ENCODE measurements at places on chromosomes 13 and 19.

DNA sequence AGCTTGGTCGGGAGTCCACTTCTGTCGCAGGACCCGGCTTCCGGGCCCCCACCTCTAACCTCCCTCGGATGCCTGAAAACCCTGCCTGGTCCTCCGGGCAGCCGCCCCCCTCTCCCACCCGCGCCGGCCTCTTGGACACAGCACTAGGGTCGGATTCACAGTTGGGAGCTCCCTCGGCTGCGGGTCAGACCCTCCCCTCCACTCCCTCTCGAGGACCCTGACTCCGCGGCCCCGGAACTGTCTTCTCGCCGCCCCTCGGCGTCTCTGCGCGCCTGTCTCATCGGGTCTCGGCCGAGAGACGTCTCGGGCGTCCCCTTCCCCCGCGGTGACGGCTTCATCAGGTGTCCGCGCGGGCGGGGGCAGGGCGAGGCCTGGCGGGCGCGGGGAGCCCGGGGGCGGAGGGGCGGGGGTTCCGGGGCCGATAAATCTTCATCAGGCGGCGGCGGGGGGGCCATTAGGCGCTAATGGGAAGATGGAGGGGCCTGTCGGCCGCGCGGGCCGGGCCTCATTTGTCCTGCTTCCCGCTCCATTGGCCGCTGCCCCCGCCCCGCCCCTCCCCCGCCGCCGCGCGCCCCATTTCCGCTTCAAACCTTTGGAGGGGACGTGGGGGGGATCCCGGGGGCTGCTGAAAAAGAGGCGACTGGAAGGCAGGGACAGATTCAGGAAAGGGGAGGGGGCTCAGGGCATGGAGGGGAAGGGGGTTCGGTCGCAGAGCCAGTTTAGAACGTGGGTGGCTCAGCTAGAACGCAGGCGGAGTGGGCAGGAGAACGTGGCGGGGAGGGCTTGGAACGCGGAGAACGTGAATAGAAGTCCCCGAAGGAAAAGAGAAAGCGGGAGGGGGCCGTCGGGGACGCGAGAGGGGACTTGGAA lies 11.8 kb upstream of the ERFL start:
- DNase-seq: peak; percentile 41

DNA sequence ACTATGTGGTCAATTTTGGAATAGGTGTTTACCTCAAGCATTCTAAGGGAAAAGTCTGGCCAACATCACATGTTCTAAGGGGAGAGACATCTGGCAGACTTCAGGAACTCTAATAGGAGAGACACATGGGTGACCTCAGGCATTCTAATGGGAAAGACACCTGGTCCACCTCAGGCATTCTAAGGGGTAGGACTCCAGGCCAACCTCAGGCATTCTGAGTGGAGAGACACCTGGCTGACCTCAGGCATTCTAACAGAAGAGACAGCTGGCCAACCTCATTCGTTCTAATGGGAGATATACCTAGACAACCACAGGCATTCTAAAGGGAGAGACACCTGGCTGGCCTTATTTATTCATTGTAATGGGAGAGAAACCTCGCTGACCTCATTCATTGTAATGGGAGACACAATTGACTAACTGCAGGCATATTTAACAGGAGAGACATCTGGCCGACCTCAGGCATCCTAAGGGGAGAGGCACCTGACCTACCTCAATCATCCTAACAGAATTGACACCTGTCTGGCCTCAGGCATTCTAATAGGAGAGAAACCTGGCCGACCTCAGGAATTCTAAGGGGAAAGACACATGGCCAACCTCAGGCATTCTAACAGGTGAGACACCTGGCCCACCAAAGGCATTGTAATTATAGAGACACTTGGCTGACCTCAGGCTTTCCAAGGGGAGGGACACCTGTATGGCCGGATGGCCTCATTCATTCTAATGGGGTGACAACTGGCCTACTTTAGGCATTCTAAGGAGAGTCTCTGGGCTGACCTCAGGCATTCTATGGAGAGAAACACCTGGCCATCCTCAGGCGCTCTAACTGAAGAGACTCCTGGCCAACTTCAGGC lies 1346.8 kb downstream of the UQCRFS1 start:
- no peak for DNase-seq

DNA sequence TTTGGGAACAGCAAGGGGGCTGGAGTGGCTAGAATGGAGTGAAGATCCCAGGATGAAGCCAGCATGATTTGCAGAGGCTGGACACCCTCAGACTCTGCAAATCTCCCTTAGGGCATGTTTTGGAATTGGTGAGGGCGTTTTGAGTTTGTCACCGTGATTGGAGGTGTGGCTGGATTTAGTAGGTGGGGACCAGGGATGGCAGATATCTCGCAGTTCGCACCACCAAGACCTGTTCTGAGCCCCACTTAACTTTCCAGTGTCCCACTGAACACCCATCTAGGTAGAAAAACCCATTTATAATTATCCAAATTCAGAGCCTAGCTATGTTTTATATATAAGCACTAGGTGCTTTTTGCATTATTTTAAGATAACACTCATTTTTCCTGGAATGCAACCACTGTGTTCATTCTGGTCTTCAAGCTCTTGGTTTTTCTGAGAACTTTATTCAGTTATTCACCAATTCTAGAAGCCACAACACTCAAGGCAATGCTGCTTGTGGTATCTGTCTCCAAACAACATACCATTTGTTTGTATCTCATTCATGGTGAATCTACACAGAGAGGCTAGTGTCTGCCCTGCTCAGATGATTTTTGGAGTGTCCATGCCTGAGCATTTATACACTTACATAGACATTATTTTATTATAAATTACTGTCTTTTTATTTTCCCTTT lies 3.0 kb upstream of the NANOS2 start:
- DNase-seq: no peak

- DNase-seq: no peak
These were observed 622 bp upstream of the VSTM2B start for GRCh38 chr19:29524912-29525831.

DNA sequence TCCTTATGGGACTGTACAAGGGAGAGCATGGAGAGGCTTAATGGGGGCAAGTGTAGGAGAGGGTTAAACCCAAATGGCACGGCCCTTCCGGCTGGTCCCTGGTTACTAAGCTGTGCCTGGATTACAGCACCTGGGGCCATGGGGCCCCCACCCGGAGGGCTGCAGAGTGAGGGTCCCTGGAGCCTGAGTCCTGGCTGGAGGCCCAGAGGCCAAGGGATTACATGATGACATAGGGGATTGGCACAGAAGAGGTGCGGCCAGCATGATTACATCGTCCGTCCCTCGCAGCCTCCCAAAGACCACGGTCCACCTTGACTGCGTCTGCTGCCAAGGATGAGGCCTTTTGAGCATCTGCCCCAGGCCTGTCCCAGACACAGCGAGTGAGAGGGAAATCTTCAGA lies 149.4 kb downstream of the URI1 start:
- no peak for DNase-seq

- DNase-seq: peak; percentile 38
These were observed 2.0 kb downstream of the RPL36 start for GRCh38 chr19:5691822-5692722.

- DNase-seq: peak; percentile 44
These were observed at the start of gene C19orf33 for GRCh38 chr19:38303517-38304351. TSS of gene C19orf33 (plus strand) at chr19:38304251. CDS start at chr19:38304262, 11 bp downstream.
